HT-29 (cell line): ENCODE measurements at places on chromosomes 5 and 9. TPM values are rescaled to one million over a fixed set of nuclear protein-coding genes. Genes with fewer than 3 reads are reported as not detected.

BAAT gene
- total RNA-seq = 0.28 and 0.57 TPM in 2 replicates

SPATA31A3 gene
- not detected in 2 replicates for total RNA-seq

RNF183 gene
- total RNA-seq = 6.1 and 7.1 TPM in 2 replicates

SLC25A51 gene
- 8.5 and 9.9 TPM in 2 replicates for total RNA-seq

PCDHGB1 gene
- total RNA-seq = 0.10 and 0.23 TPM in 2 replicates

LVRN gene
- not detected in 2 replicates for total RNA-seq

NR5A1 gene
- 0.16 and 0.28 TPM in 2 replicates for total RNA-seq

LRRC19 gene
- 0.08 TPM in 1 of 2 replicates, not detected in the other for total RNA-seq

- DNase-seq = no peak
Observed at GRCh38 chr5:168946363-168946762, 354.6 kb downstream of the SLIT3 start.

DNA sequence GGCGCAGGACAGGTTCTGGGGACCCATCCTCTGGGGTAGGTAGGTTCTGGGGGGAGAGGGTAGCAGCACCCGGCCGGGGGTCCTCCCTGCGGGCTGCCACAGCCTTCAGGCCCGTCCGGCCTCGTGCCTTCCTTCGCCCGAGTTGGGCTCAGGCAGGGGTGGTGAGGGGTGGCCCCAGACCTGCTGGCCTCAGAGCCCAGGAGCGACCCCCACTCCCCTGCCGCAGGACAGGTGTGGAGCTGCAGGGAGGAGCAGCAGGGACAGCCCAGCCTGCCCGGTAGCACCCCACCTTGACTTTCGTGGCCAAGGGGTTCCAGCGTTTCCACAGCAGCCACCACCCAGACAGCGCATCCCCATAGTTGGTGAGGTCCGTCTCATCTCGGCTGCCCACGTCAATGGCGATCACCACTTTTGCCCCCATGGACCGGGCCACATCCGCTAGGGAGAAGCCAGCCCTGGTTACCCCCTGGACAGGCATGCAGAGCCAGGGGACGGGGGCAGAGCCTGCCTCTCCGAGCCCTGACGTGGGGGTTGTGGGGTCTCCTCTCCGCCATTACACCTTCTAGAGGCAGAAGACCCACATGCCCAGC is 3.4 kb upstream of the NSMF start:
- DNase-seq = no peak

- DNase-seq = no peak
Observed at GRCh38 chr5:88845081-88845697, 37.8 kb downstream of the MEF2C start.

GRCh38 chr9:120265791-120266190 is 314.2 kb downstream of the CDK5RAP2 start:
- DNase-seq = no peak

DNA sequence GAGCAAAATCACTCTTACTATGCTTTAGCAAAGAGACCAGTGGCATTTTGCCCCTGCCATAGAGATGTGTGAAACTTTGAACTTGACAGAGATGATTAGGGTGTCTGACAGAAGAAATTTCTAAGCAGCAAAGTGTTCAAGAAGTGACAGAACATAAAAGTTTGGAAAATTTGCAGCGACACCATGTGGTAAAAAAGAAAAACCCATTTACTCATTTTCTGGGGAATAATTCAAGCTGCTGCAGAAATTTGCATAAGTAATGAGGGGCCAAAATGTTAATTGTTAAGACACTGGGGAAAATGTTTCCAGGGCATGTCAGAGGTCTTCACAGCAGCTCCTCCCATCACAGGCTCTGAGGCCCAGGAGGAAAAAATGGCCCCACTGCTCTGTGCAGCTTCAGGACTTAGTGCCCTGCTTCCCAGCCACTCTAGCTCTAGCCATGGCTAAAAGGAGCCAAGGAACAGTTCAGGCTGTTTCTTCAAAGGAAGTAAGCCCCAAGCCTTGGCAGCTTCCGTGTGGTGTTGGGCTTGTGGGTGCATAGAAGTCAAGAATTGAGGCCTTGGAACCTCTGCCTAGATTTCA is 6.1 kb upstream of the AP3B1 start:
- DNase-seq = peak; percentile 41

DNA sequence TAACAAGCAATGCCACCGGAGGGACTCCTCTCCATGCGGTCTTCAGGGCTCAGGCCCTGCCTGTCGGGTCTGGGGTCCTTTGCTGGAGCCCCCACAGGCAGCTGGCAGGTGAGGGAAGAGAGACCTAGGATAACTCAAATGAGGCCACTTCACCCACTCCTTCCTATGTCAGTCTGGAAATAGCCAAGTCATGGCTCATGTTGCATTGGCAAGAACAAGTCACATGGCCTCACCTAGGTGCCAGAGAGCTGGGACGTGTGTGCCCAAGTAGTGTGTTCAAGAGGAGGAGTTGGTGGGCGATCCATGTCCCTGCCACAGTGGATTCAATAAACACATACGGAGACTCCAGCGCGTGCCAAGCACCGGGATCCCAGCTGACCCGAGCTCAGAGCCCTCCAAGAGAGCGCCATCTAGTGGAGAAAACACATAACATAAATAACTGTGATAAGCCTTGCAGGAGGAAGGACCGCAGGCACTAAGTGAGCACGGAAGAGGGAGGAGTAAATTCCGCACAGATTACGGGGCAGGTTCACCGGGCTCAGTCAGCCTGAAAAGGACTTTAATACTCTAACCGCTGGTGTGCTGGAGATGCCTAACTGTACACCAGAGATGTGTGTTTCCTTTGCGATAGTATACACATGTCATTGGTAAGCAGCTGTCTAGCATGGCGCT is 580.8 kb downstream of the CCDC171 start:
- DNase-seq = peak; percentile 68

DNA sequence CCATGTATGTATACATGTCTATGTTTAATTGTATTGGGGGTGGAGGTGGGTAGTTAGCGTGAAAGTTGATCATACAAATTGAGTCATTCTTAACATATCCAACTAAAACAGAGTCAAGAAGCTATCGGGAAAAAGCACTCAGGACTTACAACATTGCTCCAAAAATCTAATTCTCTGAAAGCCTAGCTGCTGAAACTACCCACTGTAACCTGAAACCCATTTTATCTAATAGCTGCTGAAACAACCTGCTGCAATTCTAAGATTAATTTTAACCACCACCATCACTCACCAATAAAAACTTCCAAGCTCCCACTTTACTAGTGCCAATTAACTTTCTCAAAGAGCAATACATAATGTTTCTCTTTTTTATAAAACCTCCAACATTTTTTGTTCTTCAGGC is 32.2 kb downstream of the KCNV2 start:
- DNase-seq = no peak

- peak; percentile 33 for DNase-seq
Observed at GRCh38 chr9:77843076-77843870, 188.3 kb downstream of the GNAQ start.

GRCh38 chr9:88370346-88370745 is 17.9 kb upstream of the SPIN1 start:
- no peak for DNase-seq

DNA sequence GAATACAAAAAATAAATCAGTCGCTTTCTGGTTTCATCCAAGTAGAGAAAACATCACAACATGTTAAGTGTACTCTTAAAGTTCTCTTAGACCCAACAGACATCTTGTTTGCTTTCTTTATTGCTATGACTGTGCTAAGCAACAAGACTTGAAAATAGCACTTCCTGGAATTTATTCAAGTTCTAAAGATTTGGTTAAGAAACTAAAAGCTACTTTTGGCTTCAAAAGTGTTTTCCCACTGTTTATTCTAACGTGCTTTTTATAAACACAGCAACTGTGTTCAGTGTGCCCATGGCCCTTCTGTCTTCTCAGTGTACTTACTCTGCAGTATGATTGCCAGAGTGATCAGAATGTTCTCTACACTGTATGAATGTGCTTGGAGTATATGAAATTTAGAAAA is 109.8 kb downstream of the GIN1 start:
- DNase-seq = no peak

GRCh38 chr9:116860509-116861120 is 173.5 kb downstream of the TRIM32 start:
- peak; percentile 81 for DNase-seq

DNA sequence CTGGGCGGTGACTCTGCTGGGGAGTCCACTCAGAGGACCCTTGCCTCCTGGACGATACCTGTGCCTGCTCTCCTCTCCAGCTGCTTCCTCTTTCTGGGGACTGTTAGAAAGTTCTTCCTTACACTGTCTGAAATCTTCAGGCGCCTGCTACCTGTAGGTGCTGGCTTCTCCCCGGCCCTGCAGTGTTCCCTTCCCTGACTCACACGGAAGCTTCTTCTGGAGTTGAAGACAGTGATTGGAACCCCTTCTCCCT is 562 bp downstream of the GSN start:
- DNase-seq = peak; percentile 54

- DNase-seq = no peak
Observed at GRCh38 chr5:173321886-173322285, 6.3 kb downstream of the STC2 start.

GRCh38 chr5:140037012-140037411 is 6.1 kb downstream of the NRG2 start:
- no peak for DNase-seq

- no peak for DNase-seq
Observed at GRCh38 chr5:114415760-114416159, 53.9 kb downstream of the KCNN2 start.

- DNase-seq = no peak
Observed at GRCh38 chr5:39405083-39405843, 19.5 kb downstream of the DAB2 start.

DNA sequence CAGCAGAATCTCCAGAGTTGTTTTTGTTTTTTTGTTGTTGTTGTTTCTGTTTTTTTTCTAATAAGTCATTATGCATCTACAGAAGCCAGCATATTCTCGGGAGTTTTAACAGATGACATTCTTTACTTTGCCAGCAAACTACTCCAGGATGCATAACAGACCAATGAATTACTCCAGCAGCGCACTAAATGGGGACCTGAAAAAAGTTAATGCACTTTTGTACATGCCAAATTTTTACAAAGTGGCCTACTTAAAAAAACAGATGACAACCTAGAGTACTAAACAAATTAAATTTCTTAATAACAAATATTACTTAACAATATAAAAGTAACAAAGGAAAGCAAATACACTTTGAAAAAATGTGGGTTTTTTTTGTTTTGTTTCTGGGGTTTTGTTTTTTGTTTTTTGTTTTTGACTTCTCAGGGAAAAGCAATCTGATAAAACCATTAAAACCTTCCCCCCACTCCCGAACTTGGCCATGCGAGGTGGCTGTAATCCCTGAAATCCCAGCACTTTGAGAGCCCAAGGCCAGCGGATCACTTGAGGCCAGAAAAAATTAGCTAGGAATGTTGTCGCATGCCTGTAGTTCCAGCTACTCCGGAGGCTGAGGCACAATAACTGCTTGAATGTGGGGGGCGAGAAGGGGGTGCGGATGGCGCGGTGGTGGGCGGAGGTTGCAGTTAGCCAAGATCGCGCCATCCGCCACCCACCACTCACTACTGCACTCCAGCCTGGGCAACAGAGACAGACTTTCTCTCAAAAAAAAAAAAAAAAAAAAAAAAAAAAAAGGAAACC is 352.4 kb downstream of the CETN3 start:
- DNase-seq = no peak

DNA sequence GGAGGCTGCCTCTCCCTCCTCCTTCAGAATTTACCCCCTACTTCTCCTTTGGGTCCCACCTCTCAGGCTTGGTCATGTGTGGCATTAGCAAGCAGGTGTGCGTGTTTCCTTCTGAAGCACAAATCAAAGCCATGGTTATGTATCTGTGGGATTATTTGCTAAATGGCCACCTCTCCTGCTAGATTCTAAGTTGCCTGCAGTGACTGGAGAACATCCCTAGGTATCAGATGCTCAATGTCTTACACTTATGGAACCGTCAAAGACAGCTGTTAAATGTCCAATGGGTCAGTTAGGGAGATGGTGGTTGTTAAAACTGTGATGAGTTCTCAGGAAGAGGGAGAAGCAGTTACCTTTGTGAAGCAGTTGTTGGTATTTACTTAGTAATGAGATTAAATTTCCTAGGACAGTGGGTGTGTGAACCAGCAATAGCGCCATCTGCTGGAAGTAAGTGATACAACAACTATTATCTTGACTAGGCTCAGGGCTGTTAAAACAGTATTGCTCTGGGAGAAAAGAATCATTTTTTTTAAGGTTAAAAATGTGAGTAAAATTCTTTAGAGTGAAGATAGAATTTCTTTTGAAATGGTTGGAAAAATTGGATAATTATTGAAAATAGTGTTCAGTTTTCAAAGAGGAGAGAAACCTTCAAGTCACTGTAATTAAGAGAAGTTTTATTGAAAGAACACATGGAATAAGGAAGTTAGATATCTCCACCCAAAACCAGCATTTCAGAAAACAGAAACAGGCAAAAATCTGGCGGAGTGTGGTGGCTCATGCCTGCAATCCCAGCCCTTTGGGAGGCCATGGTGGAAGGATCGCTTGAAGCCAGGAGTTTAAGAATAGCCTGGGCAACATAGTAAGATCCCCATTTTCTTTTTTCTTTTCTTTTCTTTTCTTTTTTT is 71.3 kb downstream of the TMC1 start:
- DNase-seq = peak; percentile 91

DNA sequence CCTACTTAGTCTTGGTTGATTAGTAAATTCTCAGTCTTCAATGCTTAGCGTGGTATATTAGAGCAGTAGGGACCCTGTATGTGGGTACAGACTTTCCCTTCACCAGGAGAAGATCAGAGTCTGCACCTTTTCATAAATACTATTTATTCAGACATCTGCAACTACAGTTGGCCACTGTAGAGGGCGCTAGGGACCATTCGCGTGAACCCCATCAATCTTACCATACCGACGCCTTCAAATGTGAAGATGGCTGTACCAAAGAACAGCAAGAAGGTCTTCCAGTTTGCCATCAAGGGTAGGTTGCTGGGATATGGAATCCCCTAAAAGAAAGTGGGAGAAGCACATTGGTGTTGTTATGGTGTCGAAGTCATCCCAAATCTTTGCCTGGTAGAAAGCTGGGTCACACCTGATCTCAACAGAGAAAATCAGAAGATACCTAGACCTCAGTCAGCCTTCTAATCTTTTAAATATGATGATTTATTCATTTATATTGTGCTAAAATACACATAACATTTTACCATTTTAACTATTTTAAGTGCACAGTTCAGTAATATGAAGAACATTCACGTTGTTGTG is 19.1 kb downstream of the SLC36A3 start:
- no peak for DNase-seq

DNA sequence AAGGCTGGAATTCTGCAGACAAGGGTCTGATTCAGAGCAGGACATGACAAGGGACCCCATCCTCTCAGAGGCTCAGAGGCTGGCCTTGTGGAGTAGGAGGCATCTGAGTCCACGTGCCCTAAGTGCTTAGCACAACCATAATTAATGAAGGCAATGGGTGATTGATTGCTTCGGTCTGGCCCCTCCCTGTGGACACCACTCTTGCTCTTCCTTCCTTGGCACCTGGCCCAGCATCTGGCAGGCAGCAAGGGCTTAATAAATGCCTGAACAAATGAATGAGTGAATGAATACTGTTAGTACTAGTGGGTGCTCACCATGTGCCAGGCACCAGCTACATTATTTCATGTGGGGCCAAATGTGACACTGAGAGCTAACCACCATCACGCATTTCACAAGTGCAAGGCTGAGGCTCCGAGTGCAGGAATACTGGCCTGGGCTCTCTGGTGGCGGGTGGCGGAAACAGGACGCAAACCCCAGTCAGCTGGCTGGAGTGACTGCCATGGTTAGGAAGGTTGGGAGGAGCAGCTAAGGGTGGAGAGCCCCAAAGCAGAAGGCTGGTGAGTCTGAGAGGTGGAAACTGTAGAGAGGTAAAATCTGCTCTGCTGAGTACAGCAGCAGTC is 53.6 kb downstream of the ASS1 start:
- DNase-seq = peak; percentile 11
